Eye (tissue), 1 donor: ENCODE measurements at places on chromosomes 16 and 17.

DNA sequence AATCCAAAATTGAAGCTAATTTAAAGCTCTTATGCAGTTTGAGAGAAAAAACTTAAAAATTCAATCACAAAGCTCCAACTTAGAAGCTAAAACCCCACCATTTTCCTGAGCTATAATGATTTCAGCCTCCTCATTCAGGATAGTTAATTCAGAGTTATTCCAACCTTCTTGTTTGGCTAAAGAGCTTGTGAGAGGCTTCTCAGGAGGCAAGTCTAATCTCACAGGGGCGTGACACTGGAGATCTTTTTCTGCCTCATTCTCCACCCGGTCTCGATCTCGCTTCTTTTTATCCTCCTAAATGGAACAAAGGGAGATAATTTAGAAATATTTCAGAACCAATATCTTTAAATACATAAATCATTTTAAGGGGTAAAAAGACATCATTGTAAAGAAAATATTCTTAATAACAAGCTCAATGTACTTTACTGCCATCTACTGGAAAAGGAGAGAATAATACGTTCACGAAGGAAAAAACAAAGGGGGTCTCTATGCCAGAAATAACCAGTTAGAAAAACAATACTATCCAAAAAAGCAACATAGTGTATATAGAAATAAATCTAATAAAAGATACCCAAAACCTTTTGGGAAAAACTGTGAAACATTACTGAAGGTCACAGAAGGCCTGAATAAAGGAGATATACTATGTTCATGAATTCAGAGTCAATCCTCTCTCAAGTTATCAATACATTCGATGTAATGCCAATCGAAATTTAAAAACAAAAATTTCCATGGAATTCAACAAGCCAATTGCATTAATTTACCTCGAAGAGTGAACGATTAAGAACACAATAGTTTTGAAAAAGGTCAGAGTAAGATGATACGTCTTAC lies 13.9 kb downstream of the BRD7 start:
- peak; percentile 33 for DNase-seq

DNA sequence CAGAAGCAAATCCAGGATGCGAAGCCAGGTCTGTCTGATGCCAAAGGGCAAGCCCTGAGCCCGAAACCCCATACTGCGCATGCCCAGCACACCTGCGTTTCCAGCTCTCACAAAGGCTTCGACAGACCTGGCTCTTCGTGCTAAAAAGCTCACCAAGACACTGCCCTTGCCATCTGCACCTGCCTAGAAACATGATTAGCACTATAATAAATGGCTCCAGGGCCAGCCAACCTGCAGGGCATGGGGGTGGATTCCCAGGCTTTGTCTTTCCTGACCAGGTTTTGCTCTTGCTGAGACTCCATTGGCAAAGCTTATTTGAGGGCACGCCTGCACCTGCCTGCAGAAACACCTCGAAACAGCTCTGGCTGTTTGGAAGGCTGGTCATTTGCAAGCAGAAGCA lies 14.4 kb upstream of the PLD6 start:
- no peak for DNase-seq

DNA sequence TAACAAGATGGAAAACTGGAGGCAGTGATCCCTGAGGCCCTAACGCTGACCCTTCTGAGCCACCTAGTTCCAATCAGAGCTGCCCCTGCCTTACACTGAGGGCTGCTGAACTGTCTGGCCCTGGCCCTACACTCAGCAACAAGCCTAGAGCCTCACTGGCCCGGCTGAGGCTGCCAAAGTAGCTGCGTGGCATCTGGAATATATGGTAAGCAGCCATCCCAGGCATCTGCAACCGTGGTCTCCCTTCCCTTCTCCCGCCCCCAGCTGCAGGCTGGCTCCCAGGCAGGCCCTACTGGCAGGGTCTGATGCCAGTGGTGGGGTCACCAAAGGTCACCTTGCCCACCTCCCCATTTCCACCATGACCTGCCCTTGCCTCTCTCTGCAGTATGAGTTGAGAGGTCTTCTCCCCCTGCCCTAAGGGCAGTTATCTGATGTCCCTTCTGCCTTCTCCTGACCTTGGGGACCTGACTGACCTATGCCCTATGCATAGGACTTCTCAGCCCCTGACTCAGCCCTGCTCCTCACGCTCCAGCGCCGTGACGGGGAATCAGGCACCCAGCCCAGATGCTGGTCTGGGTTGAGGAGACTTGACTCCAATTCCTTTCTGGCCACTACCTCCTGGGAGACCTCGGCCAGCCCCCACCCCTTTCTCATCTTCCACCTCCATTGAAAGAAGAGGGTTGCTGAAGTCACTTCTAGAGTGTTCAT lies 45.3 kb downstream of the CPNE2 start:
- DNase-seq = no peak

GRCh38 chr16:22063888-22064467 lies 28.4 kb upstream of the VWA3A start:
- peak; percentile 51 for DNase-seq

DNA sequence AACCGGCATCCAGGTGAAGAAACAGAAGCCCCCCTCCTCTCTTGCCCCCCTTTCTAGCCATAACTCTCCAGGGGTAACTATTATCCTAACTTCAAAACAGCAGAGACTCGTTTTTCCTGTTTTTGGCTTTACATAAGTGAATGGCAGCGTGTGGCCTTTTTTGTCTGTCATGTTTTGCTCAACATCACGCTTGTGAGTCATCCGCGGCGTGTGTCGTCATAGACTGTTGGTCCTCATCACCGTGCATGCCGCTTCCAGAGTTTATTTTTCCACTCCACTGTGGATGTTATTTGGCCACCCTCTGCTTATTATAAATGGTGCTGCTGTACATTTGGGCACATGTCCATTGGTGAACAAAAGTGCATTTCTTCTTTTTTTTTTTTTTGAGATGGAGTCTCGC lies 52.6 kb downstream of the ERN1 start:
- DNase-seq = no peak
